GM12878 (cell line): ENCODE measurements at places on chromosomes 3 and 15. TPM values are rescaled to one million over a fixed set of nuclear protein-coding genes. Genes with fewer than 3 reads are reported as not detected.

Gene ZCWPW2
- not detected in 2 replicates for total RNA-seq

DNA sequence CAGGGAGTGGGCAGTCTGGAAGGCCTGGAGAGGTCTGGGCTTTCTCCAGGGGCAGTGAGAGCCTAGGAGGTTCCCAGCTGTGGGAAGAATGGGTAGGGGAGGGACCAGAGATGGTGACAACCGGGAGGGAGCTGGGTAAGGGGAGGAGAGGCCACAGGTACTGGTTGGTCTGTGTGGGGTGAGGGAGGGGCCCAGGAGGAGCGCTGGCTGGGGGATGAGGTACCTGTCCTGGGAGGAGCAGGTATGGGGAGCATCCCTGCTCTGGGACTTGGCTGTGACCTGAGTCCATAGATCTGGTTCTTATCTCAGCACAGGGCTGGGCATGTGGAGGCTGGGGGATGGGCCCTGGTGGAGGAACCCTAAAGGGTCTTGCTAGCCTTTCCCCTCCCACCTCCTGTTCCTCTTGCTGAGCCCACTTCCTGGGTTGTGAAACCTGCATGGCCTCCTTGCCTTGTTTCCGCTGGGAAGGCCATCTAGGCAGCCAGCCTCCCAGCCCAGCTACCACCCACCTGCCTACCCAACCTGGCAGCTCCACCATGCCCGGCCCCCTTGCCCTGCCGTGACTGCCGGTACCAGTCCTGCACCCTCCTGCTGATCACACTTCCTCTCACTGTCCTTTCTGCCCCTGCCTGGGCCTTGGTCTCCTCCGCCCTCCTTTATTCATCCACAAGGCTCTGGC is 11.0 kb downstream of the PRKCD start:
- H3K4me1 ChIP-seq, result peaks cover 95% of the 10 kb centered on the region
- peak overlapping the region; percentile 81 for H3K27ac ChIP-seq
- no peaks in the 10 kb centered on the region for H3K27me3 ChIP-seq
- H3K36me3 ChIP-seq, result peaks cover 34% of the 10 kb centered on the region

GRCh38 chr3:10228248-10228950 is 19.9 kb upstream of the TATDN2 start:
- H3K4me3 ChIP-seq, result no peak overlapping the region
- peaks cover 37% of the 10 kb centered on the region for H3K4me1 ChIP-seq
- DNase-seq, result no peak
- H3K27ac ChIP-seq, result peak overlapping the region; percentile 36
- H3K27me3 ChIP-seq, result no peaks in the 10 kb centered on the region

DNA sequence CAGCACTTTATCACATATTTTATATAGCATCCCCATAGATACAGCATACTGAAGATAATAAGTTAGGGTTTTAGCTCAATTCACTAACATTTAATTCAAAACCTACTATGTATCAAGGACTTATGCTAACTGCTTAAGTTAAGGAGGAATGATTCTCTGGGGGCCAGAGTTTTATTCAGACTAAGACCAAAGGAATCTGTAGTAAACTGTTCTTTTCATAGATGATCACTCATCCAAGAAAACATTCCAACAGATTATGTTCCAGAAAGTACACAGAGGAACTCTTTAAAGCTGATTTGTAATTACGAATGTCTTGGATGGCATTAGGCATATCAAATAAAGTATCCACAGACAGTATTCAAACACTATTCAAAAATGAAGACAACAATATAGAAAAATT is 226.4 kb downstream of the SCAPER start:
- H3K4me1 ChIP-seq, result no peaks in the 10 kb centered on the region
- H3K27ac ChIP-seq, result no peak overlapping the region
- H3K36me3 ChIP-seq, result no peaks in the 10 kb centered on the region
- no peak overlapping the region for H3K4me3 ChIP-seq
- no peaks in the 10 kb centered on the region for H3K27me3 ChIP-seq
- no peak for DNase-seq

GRCh38 chr3:122263974-122264588 is 61.0 kb upstream of the CSTA start:
- H3K36me3 ChIP-seq, result no peaks in the 10 kb centered on the region
- no peak for DNase-seq
- peak overlapping the region; percentile 71 for H3K27ac ChIP-seq
- H3K4me3 ChIP-seq, result no peak overlapping the region
- peaks cover 24% of the 10 kb centered on the region for H3K4me1 ChIP-seq

GRCh38 chr15:47715856-47716445 is 1.4 kb upstream of the SEMA6D start:
- no peak overlapping the region for H3K27ac ChIP-seq
- DNase-seq, result no peak
- H3K27me3 ChIP-seq, result peaks cover 16% of the 10 kb centered on the region

GRCh38 chr15:52505151-52505550 is 23.5 kb downstream of the MYO5A start:
- DNase-seq, result no peak
- H3K4me1 ChIP-seq, result peaks cover 6% of the 10 kb centered on the region
- H3K4me3 ChIP-seq, result no peak overlapping the region
- no peaks in the 10 kb centered on the region for H3K27me3 ChIP-seq
- no peaks in the 10 kb centered on the region for H3K36me3 ChIP-seq
- H3K27ac ChIP-seq, result no peak overlapping the region

DNA sequence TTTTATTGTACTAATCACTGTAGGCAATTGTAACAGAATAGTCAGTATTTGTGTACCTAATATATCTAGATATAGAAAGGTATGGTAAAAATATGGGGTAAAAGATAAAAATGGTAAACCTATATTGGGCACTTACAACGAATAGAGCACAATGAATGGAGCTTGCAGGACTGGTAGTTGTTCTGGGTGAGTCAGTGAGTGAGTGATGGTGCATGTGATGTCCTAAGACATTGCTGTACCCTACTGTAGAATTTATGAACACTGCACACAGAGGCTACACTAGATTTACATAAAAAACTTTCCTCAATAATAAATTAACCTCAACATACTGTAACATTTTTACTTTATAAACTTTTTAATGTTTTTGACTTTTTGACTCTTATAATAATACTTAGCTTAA is 274.3 kb upstream of the PPP2R3A start:
- H3K27ac ChIP-seq, result no peak overlapping the region
- H3K36me3 ChIP-seq, result no peaks in the 10 kb centered on the region
- H3K4me3 ChIP-seq, result no peak overlapping the region

GRCh38 chr15:70528270-70528706 is 235.1 kb downstream of the UACA start:
- H3K27ac ChIP-seq, result peak overlapping the region; percentile 75
- peak; percentile 66 for DNase-seq
- no peak overlapping the region for H3K4me3 ChIP-seq
- H3K27me3 ChIP-seq, result no peaks in the 10 kb centered on the region
- H3K4me1 ChIP-seq, result peaks cover 15% of the 10 kb centered on the region

GRCh38 chr3:153103406-153103945 is 58.5 kb upstream of the RAP2B start:
- no peaks in the 10 kb centered on the region for H3K4me1 ChIP-seq
- H3K4me3 ChIP-seq, result no peak overlapping the region
- no peaks in the 10 kb centered on the region for H3K27me3 ChIP-seq

Gene PDZRN3
- 0.13 and 0.19 TPM in 2 replicates for total RNA-seq

Gene DOCK3
- 0.03 TPM in 1 of 2 replicates, not detected in the other for total RNA-seq

DNA sequence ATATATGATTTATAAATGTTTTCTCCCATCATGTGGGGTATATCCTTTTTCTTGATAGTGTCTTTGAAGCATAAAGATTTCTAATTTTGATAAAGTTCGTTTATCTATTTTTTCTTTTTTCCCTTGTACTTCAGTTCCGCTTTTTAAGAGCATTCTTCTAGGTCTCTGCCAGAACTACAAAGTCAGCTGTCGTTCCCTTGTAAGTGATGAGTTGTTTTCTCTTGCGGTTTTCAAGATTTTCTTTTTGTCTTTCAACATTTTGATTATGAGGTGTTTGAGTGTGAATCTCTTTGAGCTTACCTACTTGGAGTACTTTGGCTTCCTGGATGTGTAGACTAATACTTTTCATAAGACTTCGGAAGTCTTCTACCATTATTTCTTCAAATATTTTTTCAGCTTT is 9.3 kb upstream of the PRICKLE2 start:
- H3K4me3 ChIP-seq, result no peak overlapping the region
- H3K27me3 ChIP-seq, result no peaks in the 10 kb centered on the region
- H3K36me3 ChIP-seq, result no peaks in the 10 kb centered on the region
- no peak overlapping the region for H3K27ac ChIP-seq
- DNase-seq, result no peak

DNA sequence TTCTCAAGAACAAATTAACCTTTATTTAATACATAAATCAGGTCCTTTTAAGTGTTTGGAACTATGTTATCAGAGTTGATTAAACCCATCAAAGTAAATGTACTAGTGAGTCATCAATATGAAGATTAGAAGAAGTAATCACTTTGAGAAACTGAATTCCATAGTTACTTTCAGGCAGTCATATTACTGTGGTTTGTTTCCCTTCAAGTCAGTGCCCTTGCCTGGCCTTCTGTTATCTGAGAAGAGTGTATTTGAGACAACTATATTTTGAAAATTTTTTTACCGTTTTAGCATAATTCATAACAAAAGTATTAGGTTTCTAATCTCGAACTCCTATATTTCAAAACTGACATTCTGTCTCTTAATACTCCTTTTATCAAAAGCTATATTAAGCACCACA is 73.6 kb downstream of the GMPS start:
- no peaks in the 10 kb centered on the region; the same call in 1 of the 2 replicates for H3K36me3 ChIP-seq
- no peak overlapping the region for H3K27ac ChIP-seq
- H3K4me1 ChIP-seq, result no peaks in the 10 kb centered on the region

DNA sequence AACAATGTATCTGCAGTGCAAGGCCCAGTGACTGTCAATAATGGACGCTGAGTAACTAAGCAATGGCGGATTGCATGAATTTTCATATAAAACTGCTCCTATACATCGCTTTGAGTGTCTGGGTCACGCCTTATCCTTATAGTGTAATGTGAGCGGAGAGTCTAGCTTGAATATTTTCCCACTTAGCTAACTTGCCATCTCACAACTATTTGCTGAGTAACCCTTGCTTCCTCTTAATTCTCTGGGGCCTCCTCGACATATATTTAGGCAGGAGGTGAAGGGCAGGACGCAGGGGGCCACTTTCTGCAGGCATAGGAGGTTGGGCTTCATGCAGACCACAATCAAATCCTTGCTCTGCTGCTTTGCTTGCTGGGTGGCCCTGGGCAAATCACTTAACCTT is 24.0 kb downstream of the ST8SIA2 start:
- DNase-seq, result no peak
- H3K4me3 ChIP-seq, result no peak overlapping the region
- H3K4me1 ChIP-seq, result no peaks in the 10 kb centered on the region

GRCh38 chr3:43370293-43370980 is 84.1 kb downstream of the SNRK start:
- H3K27me3 ChIP-seq, result no peaks in the 10 kb centered on the region
- H3K4me3 ChIP-seq, result no peak overlapping the region
- DNase-seq, result no peak
- H3K27ac ChIP-seq, result no peak overlapping the region
- H3K36me3 ChIP-seq, result no peaks in the 10 kb centered on the region

DNA sequence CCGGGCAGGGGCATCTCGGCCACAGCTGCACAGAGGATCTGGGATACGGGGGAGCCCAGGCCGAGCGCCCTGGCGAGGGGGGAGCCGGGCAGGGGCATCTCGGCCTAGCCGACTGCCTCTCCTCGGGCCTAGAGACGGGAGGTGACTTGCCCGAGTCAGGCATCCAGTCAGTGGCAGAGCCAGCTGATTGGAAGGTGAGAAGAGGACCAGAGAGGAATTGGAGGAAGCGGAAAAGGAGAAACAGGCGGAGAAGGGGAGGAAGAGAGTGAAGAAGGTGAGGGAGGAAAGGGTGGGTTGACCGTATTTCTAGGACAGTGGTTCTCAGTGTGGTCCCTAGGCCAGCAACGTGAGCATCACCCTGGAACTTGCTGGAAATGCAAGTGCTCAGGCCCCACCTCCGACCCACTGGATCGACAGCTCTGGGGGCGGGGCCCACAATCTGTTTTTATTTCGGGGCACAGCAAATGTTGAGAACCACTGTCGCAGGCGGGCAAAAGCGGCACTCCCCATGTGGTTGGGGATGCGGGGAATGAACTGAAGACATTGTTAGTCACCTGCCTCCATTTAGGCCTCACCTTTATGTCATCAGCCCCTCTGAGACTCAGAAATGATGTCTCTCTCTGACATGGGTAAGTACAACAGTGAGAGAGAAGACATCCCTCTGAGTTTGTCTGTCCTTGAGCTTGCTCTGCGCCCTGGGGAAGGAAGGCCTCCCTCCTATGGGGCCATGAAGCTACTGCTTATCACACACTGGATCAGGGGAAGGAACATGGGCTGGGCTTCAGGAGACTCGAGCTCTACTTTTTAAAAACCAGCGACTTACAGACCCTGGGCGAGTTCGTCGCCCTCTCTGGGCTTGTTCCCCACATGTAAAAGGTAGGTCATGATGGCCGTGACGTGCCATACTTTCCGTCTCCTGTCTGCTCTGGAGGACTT is 1.0 kb upstream of the MELTF start:
- no peaks in the 10 kb centered on the region; the same call in 1 of the 2 replicates for H3K4me1 ChIP-seq
- no peak overlapping the region for H3K27ac ChIP-seq
- no peak overlapping the region for H3K4me3 ChIP-seq
- peaks cover 14% of the 10 kb centered on the region for H3K36me3 ChIP-seq

DNA sequence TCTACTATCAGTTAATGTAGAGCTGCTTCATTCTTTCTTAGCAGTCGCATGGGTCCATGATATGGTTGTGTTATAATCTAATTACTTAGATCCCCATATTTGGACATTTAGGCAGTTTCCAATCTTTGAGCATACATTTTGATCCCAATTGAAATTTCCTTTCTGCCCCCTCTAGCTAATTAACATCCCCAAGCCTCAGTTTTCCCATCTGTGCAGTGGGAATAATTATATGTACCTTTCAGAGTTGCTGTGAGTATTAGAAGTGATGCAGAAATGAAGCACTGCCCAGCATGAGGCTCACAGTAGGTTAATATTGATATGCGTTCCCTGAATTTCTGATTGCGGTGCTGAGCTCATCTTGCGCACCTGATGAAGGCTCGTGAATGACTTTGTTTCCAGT is 21.8 kb downstream of the SPSB4 start:
- no peak overlapping the region for H3K27ac ChIP-seq
- H3K4me3 ChIP-seq, result no peak overlapping the region
- H3K36me3 ChIP-seq, result no peaks in the 10 kb centered on the region
- H3K4me1 ChIP-seq, result no peaks in the 10 kb centered on the region
- DNase-seq, result no peak
- no peaks in the 10 kb centered on the region for H3K27me3 ChIP-seq

- H3K4me3 ChIP-seq, result no peak overlapping the region
- no peaks in the 10 kb centered on the region for H3K27me3 ChIP-seq
- H3K27ac ChIP-seq, result no peak overlapping the region
Observed at GRCh38 chr3:64863226-64864212, 175.7 kb upstream of the ADAMTS9 start.
